ENCODE measurements at places on chromosomes 3 and 15.

DNA sequence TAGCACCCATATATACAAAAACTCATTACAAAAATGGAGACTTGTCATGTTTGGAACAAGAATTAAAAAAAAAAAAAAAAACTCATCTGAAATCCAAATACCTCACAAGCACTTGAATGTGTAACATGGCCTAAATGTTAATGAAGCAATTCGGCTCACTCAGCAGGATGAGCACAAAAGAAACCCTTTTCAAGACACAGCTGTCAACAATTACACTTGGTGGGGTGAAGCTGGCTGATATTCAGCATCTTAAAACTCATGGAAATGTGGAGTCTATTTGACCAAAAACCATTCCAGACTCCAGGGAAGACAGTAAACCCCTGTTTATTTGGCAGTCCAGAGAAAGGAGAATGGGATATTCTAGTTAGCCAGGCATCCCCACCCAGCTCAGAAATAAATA, 205.4 kb upstream of the TSC22D2 start:
- no peak for DNase-seq

GRCh38 chr15:99117111-99117510, 12.2 kb downstream of the SYNM start:
- DNase-seq, result no peak

DNA sequence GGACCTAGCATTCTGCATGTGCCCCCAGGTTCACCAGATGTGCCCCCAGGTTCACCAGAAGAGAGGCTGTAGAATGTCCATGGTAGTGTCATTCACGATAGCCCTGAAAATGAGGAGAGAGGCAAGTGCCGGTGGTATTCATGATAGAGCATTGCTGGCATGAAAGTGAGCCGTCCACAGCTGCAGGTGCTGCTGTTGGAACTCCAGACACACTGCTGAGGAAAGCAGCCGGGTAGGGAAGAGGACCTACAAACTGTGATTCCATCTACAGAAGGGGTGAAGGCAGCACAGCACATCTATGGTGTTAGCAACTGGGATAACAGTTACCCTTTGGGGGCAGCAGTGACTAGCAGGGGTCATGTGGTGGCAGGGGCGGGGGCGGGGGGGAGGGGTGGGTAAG, 125.0 kb upstream of the PLXNA1 start:
- no peak for DNase-seq

- no peak for DNase-seq
These were observed 866.0 kb downstream of the MCTP2 start for GRCh38 chr15:95097361-95097760.

DNA sequence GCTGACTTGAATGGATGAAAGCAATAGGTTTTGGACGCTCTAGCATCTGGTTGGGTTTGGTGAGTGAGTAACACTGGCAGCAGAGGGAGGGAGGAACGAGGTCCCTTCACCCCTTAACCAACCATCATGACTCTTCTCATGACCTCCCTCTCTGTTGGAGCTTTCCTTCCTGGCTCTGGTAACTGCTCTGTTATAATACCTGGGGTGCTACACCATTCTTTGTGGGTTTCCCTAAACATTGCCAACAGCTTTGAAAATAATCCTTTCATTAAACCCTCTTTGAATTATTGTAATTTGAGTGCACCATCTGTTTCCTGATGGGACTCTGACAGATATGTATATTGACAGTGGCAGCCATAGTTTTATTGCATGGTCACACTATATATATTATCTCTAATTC, 146.2 kb upstream of the PTPRG start:
- no peak for DNase-seq

- peak; percentile 38 for DNase-seq
These were observed 47.3 kb downstream of the TMCO5A start for GRCh38 chr15:37981775-37982174.

DNA sequence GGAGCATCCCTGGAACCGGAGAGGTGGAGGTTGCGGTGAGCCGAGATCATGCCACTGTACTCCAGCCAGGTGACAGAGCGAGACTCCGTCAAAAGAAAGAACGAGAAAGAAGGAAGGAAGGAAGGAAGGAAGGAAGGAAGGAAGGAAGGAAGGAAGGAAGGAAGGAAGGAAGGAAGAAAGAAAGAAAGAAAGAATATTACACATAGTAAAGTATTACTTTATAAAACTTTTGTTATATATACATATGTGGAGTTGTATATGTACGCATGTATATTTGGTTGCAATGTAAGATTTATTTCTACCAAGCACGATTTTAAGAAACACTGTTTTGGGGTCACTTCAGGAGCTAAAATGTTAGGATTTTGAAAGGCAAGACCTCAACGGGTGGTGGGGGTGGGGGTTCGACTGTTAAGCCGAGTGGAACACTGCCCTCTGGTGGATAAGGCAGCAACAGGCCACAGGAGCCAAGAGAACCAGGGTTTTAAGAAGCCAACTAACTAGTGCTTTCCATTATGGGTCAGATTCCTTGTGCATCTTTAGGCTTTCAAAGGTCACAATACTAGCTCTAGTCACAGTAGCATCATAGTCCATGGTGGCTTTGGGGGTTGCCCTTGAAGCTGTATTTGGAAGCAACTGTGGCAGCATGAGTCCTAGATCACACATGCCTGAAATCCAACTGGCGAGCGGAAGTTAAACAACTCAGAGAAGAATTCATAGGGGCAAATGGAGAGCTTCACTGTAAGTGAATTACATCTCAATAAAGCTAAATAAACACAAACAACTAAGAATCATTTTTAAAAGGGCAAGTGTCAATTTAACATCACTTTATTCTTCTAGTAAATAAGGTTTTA, 22.5 kb downstream of the GLB1 start:
- DNase-seq, result peak; percentile 79

- DNase-seq, result no peak
These were observed 1.7 kb upstream of the SLC9A9 start for GRCh38 chr3:143849854-143850549.

DNA sequence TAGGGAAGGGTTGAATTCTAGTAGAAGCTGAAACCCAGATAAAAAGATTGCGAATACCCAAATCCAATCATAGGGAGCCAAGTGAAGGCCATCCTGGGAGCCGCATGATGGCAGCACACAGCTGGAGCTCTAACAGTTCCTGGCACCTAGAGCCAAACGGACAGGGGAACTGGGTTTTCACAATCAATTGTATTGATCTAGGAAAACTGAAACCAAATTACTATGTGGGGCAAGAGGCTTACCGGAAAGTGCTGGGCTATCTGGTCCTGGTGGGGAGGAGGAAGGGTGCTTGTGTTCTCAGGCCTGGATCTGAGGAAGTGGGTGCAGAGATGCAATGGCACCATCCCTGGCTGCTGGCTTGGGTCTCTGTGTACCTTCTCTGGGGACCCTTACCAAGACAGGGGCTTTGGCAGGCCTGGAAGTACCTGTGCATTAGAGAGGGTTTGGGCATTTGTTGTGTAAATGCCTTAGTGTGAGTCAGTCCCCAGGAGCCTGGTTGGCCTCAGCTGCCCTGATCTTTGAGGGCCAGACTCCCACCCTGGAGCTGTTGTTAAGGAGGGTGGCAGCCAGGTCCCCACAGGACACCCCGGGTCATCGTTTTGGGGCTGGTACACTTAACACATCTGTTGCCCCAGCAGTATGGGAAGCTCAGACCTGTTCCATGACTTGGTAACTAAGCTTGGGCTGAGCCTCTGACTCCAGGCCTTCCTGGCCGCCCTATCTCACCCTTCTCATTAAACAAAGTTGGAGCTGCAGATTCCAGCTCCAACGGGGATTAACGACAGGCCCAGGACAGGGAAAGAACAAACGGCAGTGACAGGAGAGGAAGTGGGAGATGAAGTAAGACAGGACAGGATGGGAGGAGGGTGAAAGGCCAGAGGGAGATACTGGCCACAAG, 8.9 kb upstream of the FURIN start:
- peak; percentile 56 for DNase-seq

- no peak for DNase-seq
These were observed 2.9 kb downstream of the PHGR1 start for GRCh38 chr15:40353697-40354096.

GRCh38 chr15:88476635-88477060, 9.1 kb downstream of the MRPS11 start:
- DNase-seq, result peak; percentile 61

- DNase-seq, result peak; percentile 24
These were observed 84.6 kb upstream of the CDV3 start for GRCh38 chr3:133488785-133489367.

DNA sequence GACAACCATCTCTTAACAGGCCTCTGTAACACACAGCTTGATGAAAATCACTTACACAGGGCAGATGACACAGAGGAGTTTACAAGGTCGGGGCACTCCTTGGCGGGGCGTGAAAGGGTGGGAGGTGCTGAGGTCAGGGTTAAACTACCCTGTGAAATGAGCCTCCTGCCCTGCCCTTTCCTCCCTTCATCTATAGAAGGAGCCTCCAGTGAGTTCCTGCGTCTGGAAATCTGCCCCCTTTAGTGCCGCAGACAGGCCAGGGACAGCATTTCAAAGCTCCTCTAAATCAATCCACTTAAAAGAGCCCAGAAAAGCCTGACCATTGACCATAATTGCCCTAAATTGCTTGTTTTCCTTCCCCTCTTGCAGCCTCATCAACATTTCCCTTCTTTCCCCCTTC, 1.9 kb downstream of the ROBO1 start:
- no peak for DNase-seq

GRCh38 chr15:29968895-29969561, 113.7 kb upstream of the GOLGA8J start:
- no peak for DNase-seq

- DNase-seq, result no peak
These were observed 18.2 kb upstream of the AMOTL2 start for GRCh38 chr3:134392336-134392983.

DNA sequence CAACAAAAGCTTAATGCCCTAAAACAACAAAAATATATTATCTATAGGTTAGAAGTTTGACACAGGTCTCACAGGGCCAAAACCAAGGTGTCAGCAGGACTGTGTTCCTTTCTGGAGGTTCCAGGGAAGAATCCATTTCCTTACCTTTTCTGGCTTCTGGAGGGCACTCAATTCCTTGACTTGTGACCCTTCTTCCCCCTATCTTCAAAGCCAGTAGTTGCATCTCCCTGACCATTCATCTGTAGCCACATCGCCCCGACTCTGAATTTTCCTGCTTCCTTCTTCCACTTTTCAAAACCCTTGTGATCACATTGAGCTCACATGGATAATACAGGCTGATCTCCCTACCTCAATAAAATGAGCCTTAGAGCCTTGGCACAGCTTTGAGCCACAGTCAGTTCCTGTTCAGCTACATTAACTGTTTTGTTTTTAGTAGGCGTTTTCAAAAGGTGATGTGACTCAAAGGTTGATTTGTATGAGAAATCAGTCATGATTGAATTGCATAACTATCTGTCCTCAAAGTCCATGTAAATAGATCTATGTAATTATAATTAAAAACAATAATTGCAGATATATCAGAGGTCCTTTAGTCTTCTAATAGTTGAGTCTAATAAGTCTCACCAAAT, 12.4 kb downstream of the PFN2 start:
- no peak for DNase-seq

GRCh38 chr3:134881305-134881704, 86.2 kb downstream of the EPHB1 start:
- no peak for DNase-seq

DNA sequence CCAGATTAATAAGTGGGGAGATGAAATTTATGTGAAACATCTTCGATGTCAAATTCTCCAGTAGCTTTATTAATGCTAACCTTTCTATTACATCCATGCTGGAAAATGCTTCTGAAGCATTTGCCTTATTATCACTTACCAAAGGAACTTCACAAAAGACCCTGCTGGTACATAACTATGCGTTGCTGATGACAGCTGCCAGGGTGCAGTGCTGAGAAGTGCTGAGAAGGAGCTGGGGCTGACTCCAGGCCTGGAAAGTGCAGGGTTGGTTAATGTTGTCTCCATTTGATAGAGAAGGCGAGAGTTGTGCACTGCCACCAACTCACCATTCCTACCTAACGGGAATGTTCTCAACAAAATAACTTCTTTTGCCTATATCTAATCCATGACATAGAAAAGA, 736.0 kb upstream of the NR2F2 start:
- no peak for DNase-seq

- no peak for DNase-seq
These were observed 139.3 kb downstream of the SOX2 start for GRCh38 chr3:181851063-181851462.
